GM13977 (cell line): ENCODE measurements at places on chromosomes 11 and 22.

- DNase-seq, result no peak
Observed at GRCh38 chr11:70501051-70501901, 102.9 kb downstream of the CTTN start.

GRCh38 chr11:34624069-34624468, 3.2 kb downstream of the EHF start:
- DNase-seq, result peak; percentile 36

DNA sequence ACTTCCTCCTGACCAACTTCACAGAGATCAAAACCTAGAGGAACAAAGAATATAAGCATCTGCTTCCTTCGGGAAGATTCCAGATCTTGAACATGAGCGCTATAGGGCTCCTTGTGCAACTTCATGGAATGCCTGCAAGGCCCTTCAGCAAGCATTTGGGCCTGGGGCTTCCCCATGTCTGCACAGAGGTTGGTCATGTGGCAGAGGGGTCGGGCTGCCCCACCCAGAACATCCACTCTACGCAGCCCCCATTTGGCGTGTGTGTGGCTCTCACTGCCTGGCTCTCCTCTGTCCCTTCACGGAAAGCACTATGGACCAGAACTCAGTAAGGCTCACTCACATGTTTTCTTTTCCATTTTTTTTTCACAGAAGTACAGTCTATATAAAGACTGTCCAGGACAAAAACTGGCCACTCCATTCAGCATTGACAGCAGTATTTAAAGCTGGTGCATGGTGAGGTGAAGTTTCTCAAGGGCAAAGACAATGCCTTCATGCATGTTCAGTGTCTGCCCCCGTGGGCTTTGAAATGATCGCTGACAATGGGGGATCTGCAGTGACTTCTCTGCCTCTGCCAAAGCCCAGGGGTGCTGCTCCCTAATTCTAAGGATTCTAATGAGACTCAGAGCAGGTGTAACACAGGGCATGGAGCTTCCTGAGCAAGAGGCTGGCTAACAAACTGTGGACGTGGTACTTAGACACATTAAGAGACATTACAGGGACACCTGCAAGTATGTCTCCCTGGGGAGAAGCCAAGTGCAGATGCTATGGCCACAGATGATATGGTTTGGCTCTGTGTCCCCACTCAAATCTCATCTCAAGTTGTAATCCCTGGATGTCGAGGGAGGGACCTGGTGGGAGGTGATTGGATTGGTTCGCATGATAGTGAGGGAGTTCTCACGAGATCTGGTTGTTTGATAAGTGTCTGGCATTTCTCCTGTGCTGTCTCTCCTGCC, 66.5 kb upstream of the PITPNB start:
- no peak for DNase-seq

DNA sequence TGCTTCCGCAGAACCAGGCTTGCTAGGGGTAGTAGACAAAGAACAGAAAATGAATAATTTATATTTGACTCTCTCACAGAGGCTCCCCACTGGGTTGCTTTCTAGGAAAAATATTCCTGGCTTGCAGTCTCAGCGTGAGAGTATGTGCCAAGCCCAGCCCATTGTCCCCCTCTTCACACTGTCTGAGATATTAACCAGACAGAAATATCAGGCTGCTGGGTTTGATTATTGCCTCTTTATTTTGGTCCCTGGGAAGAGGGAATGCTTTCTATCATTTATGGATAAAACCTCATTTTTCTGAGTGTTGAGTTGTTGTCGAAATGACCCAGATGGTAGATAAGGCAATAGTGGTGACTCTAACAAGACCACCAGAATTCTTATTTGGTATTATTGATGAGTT, 367.9 kb downstream of the METTL15 start:
- no peak for DNase-seq

DNA sequence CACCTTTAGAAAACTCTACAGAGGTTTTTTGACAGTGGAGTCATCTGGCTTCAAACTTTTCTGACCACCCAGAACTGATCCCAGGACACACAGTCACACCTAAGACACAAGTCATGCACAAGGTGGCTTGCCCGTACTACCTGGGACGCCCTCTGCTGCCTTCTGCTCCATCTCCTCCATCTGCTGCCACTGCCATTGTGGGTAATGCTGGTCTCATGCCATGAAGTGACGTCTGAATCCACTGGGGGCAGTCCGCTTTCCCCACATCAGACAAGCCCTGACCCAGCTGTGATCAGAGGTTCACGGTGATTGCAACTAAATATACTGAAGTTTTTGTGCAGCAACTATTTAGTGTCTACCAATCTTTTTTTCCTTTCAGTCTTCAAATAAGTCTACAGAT, 5.4 kb upstream of the NDUFS8 start:
- no peak for DNase-seq

- no peak for DNase-seq
Observed at GRCh38 chr11:93933230-93933629, 82.8 kb upstream of the VSTM5 start.

DNA sequence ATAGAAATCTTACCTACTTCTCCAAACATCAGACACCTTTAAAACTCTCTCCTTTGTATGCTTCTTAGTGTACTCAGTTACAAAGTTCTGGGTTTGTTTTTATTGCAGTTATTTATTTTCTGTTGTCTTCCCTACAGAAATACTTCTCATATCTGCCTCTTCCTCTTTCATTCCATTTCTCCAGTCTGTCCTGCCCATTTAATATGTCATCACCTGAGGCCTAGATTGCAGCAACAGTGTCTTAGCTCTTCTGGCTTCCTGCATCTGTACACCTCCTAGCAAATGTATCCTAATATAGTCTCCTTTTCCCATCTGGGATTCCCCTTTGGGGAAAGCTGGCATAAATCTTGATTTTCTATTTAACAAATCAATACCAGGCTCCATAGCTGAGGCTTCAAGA, 34.9 kb upstream of the PCF11 start:
- no peak for DNase-seq

DNA sequence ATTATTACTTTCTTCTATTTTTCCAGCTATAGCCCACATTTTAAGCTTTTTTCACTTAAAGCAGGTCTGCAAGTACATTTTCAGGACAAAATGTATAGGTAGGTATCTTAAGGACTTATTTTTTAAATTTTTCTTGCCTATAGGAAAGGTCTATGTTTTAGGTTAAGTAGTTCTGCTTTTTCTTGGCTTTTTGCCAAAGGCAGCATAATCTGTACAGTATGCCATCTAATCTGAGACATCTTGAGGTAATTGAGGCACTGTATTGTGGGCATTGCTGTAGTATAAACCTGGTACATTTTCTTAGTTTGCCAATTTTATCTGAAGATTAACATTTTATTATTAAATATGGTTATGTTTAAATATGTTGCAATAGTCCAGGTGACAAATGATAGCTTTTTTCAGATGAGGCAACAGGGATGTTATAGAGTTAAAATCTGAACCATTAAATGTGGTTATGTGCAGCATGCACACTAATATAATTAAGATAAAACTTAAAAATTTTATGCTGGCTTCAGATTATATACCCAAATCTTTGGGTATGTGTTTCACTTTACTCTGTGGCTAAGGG, 42.9 kb downstream of the QSER1 start:
- DNase-seq, result no peak

DNA sequence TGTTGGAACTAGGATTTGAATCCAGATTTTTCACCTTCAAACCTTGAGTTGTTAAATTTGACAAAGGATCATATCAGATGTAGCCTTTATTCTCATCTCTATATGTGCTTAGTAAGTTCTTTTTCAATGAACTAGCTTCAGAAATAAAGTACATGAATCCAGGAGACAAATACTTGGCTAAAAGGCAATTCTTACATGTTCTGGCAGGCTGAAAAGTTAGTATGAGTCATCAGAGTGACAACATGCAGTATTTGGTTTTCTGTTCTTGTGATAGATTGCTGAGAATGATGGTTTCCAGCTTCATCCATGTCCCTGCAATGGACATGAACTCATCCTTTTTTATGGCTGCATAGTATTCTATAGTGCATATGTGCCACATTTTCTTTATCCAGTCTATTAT, 40.4 kb downstream of the BBOX1 start:
- no peak for DNase-seq

GRCh38 chr11:2621894-2622293, 77.9 kb downstream of the KCNQ1OT1 start:
- DNase-seq, result no peak

- DNase-seq, result no peak
Observed at GRCh38 chr22:44531487-44531886, 33.5 kb upstream of the RTL6 start.

GRCh38 chr11:121344824-121345223, 52.3 kb downstream of the SC5D start:
- no peak for DNase-seq

GRCh38 chr11:120696597-120697218, 185.2 kb downstream of the GRIK4 start:
- DNase-seq, result no peak

DNA sequence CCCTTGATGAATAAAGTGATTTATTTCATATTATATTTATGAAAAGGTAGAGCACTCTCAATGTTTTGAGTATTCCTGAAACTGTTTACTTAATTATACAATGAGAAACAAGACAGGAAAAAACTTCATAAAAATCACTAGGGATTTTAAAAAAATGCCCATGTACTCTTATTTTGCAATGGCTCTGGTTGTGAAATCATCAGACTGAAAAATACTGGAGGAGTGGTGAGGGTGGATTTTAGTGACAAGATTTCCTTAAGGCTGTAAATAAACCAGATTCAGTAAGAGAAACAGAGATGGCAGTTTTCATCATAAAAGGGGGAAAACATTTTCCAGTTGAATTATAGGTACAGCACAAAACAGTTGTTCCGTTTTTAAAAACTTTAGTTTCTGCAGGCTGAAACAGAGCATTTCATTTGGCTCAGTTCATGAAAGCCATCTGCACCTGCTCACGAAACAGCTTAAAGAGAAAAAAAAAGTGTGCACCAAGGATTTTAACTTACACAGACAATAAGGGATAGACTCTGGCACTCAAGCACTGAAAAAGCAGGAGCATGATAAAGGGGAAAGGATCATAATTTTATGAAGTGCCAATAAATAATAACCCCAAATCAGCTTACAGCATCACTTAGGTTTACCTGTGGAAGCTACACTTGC, 100.7 kb downstream of the MAML2 start:
- DNase-seq, result no peak
